ENCODE measurements at places on chromosomes 11 and 22.
A peak's percentile ranks its signal among the peaks of the same experiment; 100 is the strongest.

DNA sequence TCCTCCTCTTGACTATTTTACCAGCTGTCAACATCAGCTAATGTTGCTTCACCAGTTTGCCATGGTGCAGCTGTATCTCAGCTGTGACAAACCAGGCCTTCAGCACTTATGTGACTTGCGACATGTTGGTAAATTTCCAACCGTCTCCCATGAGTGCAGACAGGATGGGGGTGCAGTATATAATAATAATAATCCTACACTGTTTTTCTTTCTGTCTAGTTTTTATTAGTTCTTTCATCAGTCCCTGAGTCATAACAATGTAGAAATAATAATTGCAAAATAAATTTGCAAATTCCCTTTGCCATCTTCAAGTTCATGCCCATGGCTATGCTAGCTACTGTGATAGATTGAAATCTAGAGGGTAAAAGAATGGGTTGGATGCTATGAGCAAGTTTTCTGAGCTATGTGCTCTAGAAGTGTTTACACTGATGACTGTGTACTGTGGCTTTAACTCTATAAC lies 4.9 kb downstream of the MMP13 start:
- DNase-seq = no peak

DNA sequence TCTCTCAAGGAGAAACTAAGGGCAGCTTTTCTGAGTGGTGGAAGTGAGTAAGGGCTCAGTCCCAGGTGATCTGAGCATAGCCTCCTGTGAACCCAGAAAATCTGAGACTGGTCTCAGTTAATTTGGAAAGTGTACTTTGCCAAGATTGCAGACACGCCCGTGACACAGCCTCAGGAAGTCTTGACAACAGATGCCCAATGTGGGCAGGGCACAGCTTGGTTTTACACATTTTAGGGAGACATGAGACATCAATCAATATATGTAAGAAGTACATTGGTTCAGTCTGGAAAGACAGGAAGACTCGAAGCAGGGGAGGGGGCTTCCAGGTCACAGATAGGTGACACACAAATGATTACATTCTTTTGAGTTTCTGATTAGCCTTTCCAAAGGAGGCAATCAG lies 13.5 kb upstream of the CRY2 start:
- no peak for DNase-seq

DNA sequence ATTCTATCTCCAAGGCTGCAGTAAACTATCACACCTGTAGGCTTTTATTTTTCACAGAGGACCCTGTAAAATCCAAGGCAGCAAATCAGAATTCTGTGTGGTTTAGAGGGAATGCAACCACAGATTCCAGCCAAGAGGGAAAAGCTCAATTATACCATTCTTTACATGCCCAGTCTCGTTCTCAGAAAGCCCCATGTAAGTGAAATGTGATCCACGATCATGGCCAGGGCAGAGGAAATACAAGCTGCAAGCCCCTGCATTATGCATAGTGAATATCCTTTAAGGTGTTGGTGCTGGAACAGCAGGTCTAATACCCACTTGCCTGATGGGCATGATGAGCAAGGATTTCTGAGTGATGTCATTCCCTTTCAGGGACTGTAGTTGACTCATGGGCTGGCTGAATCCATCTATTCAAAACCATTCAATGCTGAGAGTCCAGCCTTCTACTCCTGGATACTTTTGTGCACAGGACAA lies 198.7 kb upstream of the MTMR2 start:
- DNase-seq = peak; percentile 13

- DNase-seq = no peak
Observed at GRCh38 chr11:44199298-44199697, 103.8 kb downstream of the EXT2 start.

DNA sequence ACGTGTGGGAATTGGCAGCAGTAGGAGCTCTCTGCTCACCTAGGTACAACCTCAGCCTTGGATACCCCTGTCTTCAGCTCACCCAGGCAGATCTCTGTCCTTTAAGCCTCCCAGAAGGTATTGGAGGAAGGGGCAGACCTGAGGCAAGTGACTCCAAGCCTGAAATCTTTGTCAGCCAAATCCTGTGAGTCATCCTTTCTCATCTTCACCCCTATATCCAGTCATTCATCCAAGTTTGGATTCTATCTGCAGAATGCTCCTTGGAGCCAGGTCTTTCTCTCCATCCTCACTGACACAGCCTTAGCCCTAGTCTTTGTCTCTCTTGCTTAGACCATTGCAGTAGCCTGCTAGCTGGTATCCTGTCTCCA lies 10.4 kb upstream of the THY1 start:
- peak; percentile 58 for DNase-seq

DNA sequence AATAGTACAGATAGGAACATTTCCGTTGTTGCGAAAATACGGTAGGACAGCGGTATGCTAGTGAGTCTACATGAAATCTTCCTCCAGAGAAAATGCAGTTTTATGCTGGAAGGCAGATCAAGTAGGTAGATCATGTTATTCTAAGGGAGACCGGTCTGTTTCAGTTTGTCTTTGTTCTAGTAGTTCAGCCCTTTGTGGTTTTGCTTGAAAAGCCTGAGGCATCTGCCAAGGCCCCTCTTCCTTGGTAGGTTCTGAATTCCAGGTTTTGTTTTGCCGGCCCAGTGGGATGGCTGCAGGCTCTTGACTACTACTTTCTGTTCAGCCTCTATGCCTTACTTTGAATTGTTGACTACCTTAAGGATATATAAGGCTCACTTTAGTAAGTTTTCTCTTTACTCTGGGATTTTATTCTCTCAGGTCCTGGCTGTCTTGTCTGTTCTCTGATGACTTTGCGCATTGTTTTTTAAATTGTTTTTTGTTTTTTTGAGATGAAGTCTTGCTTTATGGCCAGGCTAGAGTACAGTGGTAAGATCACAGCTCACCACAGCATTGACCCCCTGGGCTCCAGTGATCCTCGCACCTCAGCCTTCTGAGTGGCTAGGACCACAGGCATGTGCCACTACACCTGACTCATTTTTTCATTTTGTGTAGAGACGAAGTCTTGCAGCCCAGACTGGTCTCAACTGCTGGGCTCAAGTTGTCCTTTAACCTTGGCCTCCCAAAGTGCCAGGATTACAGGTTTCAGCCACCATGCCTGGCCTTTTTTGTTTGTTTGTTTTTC lies 53.7 kb downstream of the HIPK3 start:
- DNase-seq = peak; percentile 11

- DNase-seq = no peak
Observed at GRCh38 chr22:43376765-43377547, 33.8 kb upstream of the SCUBE1 start.

Measured in A172 (cell line).